Stimulated activated CD4-positive, alpha-beta T cell treated with anti-CD3 and anti-CD28 coated beads, Interleukin-1b, Interleukin-23, amount 100 ng/mL, for 4 hours (primary cell): ENCODE measurements at places on chromosomes 16 and 17.

DNA sequence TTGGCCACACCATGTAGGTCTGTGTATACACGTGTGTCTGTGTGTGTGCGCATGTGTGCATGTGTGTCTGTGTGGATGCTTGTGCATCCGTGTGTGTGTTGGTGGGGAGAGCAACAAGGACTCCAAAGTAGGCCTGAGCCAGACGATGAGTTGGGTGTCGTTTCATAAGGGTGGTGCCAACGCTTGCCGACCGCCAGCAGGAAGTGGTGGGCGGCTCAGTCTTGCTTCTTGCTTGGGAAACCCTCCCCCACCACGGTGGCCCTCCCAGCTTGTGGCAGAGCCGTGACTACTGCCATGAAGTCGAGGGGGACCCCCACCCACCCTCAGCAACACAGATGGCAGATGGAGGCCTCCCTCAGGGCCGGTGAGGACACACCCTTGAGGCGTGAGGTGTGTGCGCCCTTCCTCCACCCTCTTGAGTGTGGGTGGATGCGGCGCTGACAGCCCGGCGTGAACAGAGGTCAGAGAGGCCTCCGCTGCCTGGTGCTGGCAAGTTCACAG is 17.5 kb downstream of the SBK1 start:
- DNase-seq: peak; percentile 76

GRCh38 chr16:8194794-8195193 is 395.5 kb downstream of the TMEM114 start:
- DNase-seq: no peak

DNA sequence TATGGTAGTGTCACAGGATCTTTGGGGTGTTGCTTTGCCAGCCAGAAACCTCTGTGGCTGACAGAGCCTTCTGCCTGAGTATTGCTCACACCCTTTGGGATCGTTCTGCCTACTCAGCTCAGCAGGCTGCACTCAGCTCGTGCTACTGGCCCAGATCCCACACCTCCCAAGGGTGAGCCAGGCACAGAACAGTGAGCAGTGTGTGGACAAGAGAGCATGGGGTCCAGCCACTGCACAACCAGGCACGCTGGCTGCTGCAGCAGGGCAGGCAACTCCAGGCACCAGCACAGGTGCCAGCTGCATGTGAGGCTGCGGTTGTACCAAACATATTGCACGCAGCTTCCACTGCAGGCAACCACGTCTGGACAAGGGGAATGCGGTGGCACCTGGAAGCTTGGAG is 84.9 kb downstream of the CYB561 start:
- no peak for DNase-seq

- DNase-seq: no peak
Observed at GRCh38 chr17:77323413-77324171, 182.8 kb downstream of the SEC14L1 start.

DNA sequence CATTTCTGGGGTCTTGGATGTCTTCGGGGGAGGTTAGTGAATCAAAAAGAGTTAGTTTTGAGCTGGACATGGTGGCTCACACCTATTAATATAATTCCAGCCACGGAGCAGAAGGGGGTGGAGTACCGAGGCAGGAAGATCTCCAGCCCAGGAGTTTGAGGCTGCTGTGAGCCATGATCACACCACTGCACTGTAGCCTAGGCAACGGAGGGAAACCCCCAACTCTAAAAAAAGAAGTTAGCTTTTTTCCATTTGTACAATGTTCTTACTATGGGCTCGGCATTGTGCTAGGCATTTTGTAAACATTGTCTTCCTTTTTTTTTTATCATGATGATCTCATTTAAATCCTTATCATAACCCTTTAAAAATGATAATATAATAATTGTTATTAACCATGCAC is 8.3 kb upstream of the SNF8 start:
- no peak for DNase-seq

- no peak for DNase-seq
Observed at GRCh38 chr16:24087891-24088410, 168.2 kb upstream of the CACNG3 start.

- no peak for DNase-seq
Observed at GRCh38 chr17:2172077-2172851, 117.4 kb downstream of the HIC1 start.

- no peak for DNase-seq
Observed at GRCh38 chr17:69503711-69504110, 89.2 kb downstream of the MAP2K6 start.

- DNase-seq: no peak
Observed at GRCh38 chr17:17935321-17936271, 36.6 kb downstream of the TOM1L2 start.

GRCh38 chr16:69775563-69775962 is 13.4 kb downstream of the WWP2 start:
- no peak for DNase-seq

GRCh38 chr16:72665701-72666100 is 382.2 kb downstream of the ZFHX3 start:
- no peak for DNase-seq

- DNase-seq: no peak
Observed at GRCh38 chr17:27459433-27459832, 3.2 kb downstream of the KSR1 start.

- DNase-seq: no peak
Observed at GRCh38 chr17:10155371-10156076, 42.9 kb downstream of the GAS7 start.

GRCh38 chr17:78343187-78343542 is 16.7 kb downstream of the SOCS3 start:
- no peak for DNase-seq

DNA sequence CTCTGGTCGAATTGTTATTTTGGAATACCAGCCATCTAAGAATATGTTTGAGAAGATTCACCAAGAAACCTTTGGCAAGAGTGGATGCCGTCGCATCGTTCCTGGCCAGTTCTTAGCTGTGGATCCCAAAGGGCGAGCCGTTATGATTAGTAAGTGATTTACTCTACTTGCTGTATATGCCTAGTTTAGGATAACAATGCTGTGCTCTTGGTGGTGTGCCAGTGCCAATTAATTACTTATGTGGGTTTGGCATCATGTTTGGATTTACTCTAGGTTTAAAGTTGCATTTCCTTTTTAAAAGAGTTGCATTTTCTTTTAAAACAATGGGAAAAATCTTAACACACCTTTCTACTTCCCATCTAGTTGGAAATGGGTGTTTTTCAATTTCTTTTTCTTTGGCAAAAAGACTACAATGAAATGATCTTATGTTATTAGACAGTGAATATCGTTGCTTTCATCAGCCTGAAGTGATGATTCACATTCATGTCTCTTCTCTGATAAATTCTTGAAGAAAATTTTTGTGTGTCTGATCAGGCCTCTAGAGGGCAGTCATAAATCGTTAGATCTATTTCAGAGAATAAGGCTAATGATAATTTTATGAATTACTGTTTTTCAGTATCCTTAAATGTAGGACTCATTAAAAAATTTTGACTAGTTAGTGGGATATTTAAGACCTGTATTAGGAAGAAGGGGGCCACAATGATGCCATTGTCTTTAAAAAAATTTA is 5.6 kb downstream of the SF3B3 start:
- DNase-seq: no peak

DNA sequence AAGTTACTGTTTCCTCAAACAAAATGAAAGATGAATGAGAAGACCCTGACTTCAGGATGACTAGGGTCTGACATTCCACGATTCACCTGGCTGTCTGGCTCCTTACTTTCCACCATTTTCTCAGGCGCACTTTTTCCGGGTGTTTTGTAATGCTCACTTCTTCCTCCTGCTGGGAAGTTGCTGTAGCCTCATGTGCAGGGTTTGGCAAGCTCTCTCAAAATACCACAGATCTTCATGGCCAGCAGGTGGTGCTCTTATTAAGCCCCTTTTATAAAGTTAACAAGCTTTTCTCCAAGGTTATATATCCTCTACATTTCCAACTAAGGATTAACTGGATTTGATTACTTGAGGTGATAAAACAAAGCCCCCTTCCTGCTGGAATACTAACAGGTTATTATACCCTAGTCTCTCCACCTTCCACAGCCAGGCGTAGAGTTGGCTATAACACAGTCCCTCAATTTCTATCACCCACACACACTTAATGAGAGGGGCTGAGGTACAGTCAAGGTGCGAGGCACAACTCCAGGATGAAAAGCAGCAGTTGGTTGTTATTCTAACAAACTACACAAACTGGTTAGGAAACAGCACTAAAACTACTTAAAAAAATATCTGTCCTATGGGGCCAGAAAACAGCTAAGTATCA is 45.4 kb downstream of the STH start:
- DNase-seq: no peak

GRCh38 chr16:1612320-1613111 is at the start of gene CRAMP1:
Gene CRAMP1, plus strand, starts transcription at chr16:1612360. Its CDS starts 2,280 bp downstream, at chr16:1614640.
- no peak for DNase-seq

DNA sequence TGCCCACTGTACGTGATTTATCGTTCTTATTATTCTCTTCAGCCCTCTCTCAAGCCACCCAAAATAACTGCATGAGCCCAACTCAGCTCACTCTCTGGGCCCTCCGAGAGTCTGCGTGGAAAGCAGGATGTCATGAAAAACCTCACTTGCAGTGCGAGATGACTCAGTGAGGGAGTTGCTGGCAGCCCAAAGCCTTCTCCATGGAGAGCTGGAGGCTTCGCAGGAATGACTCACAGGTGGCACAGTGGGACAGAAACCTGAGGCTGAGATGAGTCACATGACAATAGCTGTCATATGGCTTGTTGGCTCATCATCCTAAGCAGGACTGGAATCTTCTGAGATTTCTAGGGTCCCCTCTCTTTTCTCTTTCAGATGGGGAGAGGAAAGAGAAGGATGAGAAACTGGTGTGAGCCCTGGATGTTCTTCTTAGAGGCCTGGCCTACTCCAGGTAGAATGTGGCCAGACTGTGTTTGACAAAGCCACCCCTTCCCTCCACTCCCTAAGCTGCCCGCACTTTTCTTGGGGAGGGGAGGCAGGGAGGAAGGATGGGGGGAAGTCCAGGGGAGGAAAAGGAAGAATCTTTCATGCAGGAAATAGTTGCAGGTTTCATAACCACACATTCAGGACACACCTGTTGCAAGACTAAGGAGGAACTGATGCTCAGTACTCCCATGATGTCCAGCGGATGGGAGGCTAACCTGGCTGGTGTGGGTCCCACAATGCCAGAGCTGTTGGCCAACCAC is 160.6 kb upstream of the RPL38 start:
- DNase-seq: no peak

DNA sequence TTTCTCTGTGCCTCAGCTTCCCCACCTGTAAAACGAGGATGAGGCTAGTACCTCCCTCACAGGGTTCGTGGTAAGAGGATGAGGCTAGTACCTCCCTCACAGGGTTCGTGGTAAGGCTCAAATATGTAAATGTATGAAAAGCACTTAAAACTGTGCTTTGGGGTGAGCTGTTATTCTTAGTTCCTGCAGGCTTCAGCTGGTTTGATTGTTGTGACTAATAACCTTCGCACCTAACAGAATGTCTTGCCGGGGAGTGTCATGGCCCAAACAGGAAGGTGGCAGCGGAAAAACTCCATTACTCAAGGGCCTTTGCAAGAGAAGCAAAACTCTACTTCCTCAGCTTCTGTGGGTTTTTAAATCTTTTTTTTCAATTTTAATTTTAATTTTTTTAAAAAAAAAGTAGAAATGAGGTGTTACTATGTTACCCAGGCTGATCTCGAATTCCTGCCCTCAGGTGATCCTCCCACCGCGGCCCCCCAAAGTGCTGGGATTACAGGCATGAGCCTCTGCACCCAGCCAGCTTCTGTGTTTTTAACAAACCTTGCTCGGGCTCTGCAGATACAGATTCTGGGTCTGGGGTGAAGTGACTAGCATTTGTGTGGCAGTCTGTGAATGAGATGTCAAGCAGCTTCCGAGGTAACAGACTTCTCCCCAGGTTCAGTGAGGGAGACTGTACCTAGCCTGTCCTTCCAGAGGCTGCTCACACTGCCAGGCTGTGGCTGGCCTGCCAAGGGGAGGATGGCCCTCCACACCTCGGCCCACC is 103.0 kb downstream of the RAB11FIP4 start:
- peak; percentile 53 for DNase-seq

DNA sequence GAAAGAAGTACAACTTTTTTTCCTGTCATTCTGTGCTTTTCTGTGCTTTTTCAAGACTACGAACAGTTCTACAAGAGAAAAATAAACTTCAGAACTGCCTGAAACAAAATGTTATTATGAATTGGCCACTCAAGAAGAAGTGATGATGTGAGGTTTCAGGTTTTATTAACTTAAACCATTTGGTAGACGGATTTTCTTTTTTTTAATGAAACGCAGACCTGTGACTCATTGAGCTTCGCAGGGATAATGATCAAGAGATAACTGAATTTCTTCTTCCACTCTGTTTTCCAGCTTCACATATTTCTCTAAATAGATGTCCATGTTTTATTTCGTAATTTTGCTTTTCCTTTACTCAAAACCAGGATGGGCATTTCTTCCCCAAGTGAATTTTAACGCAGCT is 32.7 kb downstream of the AIPL1 start:
- no peak for DNase-seq

DNA sequence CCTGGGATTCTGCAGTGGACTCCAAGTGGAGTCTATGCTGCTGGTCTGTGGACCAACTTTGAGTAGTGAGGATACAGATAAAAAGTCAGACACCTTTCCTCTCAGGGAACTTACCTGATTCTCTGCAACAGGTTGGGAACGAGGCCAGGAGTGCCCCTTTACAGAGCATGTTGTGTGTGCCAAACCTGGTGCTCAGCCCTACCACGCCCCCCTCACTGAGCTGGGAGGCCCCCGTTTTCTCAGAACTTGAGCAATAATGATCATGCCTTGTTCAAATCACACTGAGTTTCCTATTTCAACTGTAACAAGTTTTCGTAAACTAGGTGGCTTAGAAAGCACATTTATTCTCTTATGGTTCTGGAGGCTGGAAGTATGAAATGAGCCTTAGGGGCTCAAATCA is 182.0 kb downstream of the COPRS start:
- no peak for DNase-seq
